ENCODE measurements at places on chromosomes 4 and X. TPM values are rescaled to one million over a fixed set of nuclear protein-coding genes. Genes with fewer than 3 reads are reported as not detected.

- no peaks in the 10 kb centered on the region for H3K27me3 ChIP-seq
- no peaks in the 10 kb centered on the region for H3K4me1 ChIP-seq
- no peak overlapping the region for H3K27ac ChIP-seq
- DNase-seq: peak; percentile 2
- H3K4me3 ChIP-seq: no peak overlapping the region
Measured at GRCh38 chrX:17788439-17788838, 51.1 kb downstream of the SCML1 start.

The GC gene
- not detected for total RNA-seq

GRCh38 chr4:150960818-150961217 lies 54.3 kb downstream of the LRBA start:
- no peaks in the 10 kb centered on the region for H3K27me3 ChIP-seq
- no peak overlapping the region for H3K4me3 ChIP-seq
- no peaks in the 10 kb centered on the region for H3K36me3 ChIP-seq
- H3K27ac ChIP-seq: no peak overlapping the region

DNA sequence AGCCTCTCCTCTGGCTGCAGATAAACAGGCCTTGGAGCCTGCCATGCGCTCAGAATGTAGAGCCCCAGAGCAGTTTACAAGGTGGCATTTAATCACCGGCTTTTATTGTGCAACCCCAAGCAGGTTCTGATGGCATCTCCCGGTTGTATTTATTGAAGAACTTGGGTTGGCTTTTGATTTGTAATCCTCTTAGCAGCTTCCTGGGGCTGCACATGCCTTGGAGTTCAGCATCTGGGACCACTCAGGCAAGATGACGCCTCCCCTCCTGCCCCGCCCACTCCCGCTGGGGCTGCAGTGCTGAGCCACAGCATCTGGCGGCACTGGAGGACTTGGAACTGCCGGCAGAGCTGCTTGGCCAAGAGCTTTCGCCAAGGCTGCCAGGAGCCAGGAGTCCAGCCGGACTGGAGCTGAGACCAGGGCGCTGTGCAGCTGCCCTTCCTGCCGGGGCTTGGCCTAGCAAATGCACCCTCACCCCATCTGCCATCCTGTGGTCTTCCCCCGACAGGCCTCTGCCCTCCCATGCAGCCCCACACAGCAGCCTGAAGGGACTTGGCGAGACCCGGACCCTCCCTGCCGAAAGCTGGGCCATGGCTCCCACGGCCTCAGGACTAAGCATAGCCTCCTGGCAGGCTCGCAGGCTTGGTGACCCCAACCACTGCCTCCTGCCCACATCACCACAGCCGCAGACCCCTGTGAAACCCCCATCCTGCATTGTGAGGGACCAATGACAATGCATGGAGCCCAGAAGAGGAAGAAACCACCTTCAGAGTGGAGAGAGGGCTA lies 5.4 kb downstream of the HTRA3 start:
- DNase-seq: peak; percentile 84
- peaks cover 17% of the 10 kb centered on the region for H3K27me3 ChIP-seq
- H3K27ac ChIP-seq: no peak overlapping the region
- no peak overlapping the region for H3K4me3 ChIP-seq
- peaks cover 33% of the 10 kb centered on the region for H3K4me1 ChIP-seq
- H3K36me3 ChIP-seq: no peaks in the 10 kb centered on the region

The TCEAL7 gene
- total RNA-seq: 7.6 TPM

GRCh38 chr4:40309250-40309774 lies 25.8 kb upstream of the CHRNA9 start:
- H3K4me1 ChIP-seq: peaks cover 2% of the 10 kb centered on the region
- no peaks in the 10 kb centered on the region for H3K36me3 ChIP-seq
- no peaks in the 10 kb centered on the region for H3K27me3 ChIP-seq
- H3K4me3 ChIP-seq: no peak overlapping the region

- DNase-seq: peak; percentile 96
- peaks cover 27% of the 10 kb centered on the region for H3K4me1 ChIP-seq
- H3K27me3 ChIP-seq: no peaks in the 10 kb centered on the region
- H3K27ac ChIP-seq: peak overlapping the region; percentile 12
- H3K36me3 ChIP-seq: no peaks in the 10 kb centered on the region
Measured at GRCh38 chr4:6673660-6674499, 19.8 kb upstream of the S100P start.

The WNK3 gene
- 6.2 TPM for total RNA-seq

GRCh38 chr4:184968366-184968765 lies 49.9 kb upstream of the HELT start:
- H3K27me3 ChIP-seq: no peaks in the 10 kb centered on the region
- no peaks in the 10 kb centered on the region for H3K4me1 ChIP-seq
- H3K4me3 ChIP-seq: no peak overlapping the region
- no peak overlapping the region for H3K27ac ChIP-seq

DNA sequence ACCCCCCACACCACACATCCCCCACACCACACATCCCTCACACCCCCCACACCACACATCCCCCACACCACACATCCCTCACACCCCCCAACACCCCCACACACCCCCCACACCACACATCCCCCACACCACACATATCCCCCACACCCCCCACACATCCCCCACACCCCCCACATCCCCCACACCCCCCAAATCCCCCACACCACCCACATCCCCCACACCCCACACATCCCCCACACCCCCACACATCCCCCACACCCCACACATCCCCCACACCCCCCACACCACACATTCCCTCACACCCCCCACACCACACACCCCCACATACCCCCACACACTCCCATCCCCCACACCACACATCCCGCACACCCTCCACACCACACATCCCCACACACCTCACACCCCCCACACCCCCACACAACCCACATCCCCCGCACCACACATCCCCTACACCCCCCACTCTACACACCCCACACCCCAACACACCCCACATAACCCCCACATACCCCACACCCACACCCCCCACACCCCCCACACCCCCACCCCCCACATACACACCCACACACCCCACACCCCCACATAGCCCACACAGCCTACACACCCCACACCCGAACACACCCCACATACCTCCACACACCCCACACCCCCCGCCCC lies 172.9 kb downstream of the DCLK2 start:
- DNase-seq: no peak
- H3K36me3 ChIP-seq: no peaks in the 10 kb centered on the region
- no peak overlapping the region for H3K4me3 ChIP-seq
- H3K27me3 ChIP-seq: no peaks in the 10 kb centered on the region

The AR gene
- 8.3 TPM for total RNA-seq

GRCh38 chr4:1288786-1289185 lies 905 bp upstream of the MAEA start:
- H3K27ac ChIP-seq: no peak overlapping the region
- H3K36me3 ChIP-seq: no peaks in the 10 kb centered on the region
- DNase-seq: no peak
- peaks cover 21% of the 10 kb centered on the region for H3K4me1 ChIP-seq
- peak overlapping the region; percentile 93 for H3K4me3 ChIP-seq

GRCh38 chrX:15915959-15916703 lies 61.5 kb upstream of the AP1S2 start:
- DNase-seq: peak; percentile 9
- no peak overlapping the region for H3K27ac ChIP-seq
- no peaks in the 10 kb centered on the region for H3K27me3 ChIP-seq
- no peak overlapping the region for H3K4me3 ChIP-seq
- H3K4me1 ChIP-seq: peaks cover 2% of the 10 kb centered on the region
- H3K36me3 ChIP-seq: no peaks in the 10 kb centered on the region

The SASH3 gene
- not detected for total RNA-seq

DNA sequence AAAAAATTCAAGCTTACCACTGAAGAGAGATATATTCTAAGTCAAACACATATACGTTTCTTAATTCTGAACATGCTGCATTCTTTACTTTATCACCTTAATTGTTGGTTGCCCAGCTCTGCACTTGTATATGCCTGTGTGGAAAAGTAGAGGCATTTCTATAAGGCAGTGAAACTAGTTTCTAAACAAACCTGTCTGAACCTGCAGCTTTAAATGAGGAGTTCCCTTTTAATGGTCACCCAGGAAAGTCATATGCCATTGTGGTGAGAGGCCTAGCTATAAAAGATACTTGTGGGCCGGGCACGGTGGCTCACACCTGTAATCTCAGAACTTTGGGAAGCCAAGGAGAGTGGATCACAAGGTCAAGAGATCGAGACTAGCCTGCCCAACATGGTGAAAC lies 147.4 kb upstream of the RXFP1 start:
- no peak overlapping the region for H3K4me3 ChIP-seq
- no peaks in the 10 kb centered on the region for H3K27me3 ChIP-seq
- H3K36me3 ChIP-seq: no peaks in the 10 kb centered on the region

The NSUN7 gene
- 2.1 TPM for total RNA-seq

DNA sequence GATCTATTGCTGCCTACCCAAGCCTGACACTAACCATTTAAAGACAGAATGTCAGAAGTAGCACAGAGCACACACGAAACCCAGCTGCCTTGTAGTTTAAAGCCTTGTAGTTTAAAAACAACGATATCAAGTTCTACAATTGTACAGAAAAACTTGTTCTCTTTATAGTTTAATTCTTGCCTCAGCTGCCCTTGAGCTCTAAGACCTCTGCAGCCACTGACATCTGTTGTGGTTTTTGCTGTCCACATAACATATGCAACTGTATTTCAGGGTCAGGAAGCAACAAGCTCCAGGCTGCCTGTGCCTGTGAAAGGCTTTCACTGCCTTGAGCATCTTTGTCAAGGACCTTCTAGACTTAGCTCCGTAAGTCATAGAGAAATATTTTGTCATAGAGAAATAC lies 227.2 kb downstream of the SPCS3 start:
- no peaks in the 10 kb centered on the region for H3K27me3 ChIP-seq
- no peaks in the 10 kb centered on the region for H3K36me3 ChIP-seq
- H3K27ac ChIP-seq: no peak overlapping the region
- no peak overlapping the region for H3K4me3 ChIP-seq
- DNase-seq: peak; percentile 86

The F11 gene
- total RNA-seq: not detected

GRCh38 chrX:139581068-139581467 lies 50.5 kb downstream of the F9 start:
- H3K4me1 ChIP-seq: no peaks in the 10 kb centered on the region
- H3K4me3 ChIP-seq: no peak overlapping the region
- H3K27me3 ChIP-seq: no peaks in the 10 kb centered on the region
- no peaks in the 10 kb centered on the region for H3K36me3 ChIP-seq
- no peak overlapping the region for H3K27ac ChIP-seq

- H3K4me1 ChIP-seq: no peaks in the 10 kb centered on the region
- no peaks in the 10 kb centered on the region for H3K36me3 ChIP-seq
- DNase-seq: no peak
Measured at GRCh38 chrX:67700602-67701001, 156.8 kb downstream of the AR start.

- H3K27me3 ChIP-seq: no peaks in the 10 kb centered on the region
- no peak for DNase-seq
- no peaks in the 10 kb centered on the region for H3K4me1 ChIP-seq
- H3K27ac ChIP-seq: no peak overlapping the region
Measured at GRCh38 chr4:189850239-189850856, 90.3 kb upstream of the FRG1 start.

The SPATA18 gene
- 19.0 TPM for total RNA-seq

GRCh38 chr4:100100985-100101384 lies 89.3 kb downstream of the DDIT4L start:
- DNase-seq: no peak
- no peak overlapping the region for H3K4me3 ChIP-seq
- no peak overlapping the region for H3K27ac ChIP-seq
- no peaks in the 10 kb centered on the region for H3K27me3 ChIP-seq

- H3K27me3 ChIP-seq: no peaks in the 10 kb centered on the region
- H3K27ac ChIP-seq: no peak overlapping the region
- no peaks in the 10 kb centered on the region for H3K4me1 ChIP-seq
Measured at GRCh38 chrX:65657659-65658058, 9.8 kb upstream of the MSN start.

All from astrocyte (in vitro differentiated cells and primary cell).